ENCODE measurements at places on chromosomes 16 and 17.

GRCh38 chr16:6602405-6602804 is 730.2 kb upstream of the RBFOX1 start:
- DNase-seq: no peak

DNA sequence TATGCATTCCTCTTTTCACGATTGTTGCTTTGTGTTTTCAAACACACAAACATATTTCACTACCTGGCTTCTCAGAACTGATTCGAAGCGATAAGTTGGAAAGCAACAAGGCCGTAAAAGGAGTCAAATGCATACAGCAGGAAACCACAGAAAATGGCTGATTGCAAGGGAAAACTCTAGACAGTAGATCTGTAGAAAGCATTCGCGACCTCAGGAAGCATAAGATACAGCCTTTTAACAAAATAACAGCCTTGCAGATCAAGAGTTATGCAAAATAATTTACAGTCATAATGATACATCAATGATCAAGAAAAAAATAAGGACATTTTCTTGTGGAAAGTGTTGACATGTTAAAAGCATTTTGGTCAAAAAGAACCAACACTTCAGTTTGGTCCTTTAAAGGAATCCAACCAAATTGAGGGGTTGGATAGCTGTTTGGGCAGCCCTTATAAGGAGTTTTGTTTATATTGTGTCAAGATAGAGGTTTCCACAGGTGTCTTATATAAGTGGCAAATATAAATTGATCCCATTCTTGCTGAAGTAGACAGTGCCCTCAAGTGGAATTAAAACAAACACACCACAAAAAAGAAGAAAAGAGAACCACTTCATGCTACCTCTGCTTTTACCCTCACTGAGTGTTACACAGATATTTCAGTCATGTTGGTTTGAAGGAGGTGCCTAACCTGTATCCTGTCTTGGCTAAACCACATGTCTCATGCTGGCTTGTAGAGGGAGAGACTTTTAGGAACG is 5.5 kb downstream of the CYLD start:
- DNase-seq: peak; percentile 40

DNA sequence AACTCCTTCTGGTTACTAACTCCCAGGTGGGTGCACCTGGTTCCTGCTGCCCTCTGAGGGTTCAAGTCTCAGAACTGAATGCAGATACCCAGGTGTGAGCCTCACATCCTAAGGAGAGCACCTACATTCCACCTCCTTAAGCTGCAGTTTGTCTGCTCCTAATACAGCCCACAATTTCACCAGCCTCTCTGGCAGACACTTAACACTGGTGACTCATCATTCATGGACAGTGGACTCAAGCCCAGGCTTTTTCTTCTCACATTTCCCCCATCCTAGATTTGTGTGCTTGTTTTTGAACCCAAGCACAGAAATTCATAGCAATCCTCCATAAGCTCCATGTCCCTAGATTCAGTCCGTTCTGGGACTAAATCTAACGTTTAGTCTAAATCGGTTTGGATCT is 7.0 kb upstream of the MAF start:
- peak; percentile 12 for DNase-seq

DNA sequence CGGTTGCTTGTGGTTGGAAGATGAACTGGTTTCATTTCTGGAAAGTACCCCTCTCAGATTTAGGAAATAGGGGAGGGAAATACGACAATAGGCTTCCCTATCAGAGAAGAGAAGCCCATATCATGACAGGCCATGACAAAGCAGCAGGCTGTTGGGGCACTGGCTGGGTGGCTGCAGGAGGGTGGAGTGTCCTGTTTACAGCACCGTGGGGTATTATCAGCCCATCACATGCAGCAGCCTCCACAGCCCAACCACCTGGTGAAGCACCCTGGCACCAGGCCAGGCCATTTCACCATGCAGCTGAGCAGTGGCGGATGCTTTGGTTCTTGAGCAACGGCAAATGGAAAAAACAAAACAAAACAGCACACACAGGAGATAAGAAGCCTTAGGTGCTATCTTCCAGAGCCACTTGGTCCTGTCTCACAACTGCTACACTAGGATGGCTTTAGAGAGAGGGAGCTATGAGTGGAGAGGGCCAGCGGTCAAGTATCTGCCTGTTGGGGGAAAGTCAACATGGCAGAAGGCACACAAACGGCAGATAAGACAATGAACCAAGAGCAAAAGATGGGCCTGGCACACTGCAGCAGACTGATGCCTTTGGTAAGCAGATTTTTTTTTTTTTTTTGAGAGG is 24.2 kb downstream of the FAM117A start:
- no peak for DNase-seq

DNA sequence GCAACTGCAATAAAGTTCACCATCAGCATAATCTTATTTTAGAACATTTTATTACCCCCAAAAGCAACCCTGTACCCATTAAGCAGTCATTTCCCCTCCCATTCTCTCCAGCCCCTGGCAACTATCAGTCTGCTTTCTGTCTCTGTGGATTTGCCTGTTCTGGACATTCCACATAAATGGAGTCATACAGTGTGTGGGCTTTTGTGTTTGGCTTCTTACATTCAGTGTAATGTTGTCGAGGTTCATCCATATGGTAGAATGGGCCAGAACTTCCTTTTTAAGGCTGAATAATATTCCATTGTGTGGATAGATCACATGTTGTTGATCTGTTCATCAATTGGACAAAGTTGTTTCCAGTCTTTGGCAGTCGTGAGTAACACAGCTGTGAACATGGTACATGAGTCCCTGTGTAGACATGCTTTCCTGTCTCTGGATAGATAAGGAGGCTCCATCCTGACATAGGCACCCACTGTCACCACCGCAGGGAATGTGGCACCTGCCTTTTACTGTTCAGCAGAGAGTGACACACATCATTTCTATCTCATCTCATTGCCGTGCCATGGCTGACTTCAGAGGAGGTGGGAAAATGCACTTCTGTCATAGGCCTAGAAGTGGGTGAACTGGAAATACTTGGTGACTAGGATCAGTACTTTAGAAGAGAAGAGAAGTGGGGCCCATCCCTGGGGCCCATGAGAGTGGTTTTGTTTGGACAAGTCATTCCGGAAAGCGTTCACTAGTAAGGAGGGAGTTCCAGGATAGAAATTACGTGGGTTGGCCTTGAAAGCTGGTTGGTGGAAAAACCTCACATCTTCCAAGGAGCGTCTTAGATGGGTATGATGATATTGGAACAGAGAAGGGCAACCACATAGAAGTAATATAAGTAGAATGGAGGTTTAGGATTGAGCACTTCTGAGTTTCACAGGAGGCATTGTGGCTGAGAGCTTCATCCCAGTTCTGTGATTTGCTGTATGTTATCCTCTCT is 25.8 kb downstream of the EPN2 start:
- no peak for DNase-seq

DNA sequence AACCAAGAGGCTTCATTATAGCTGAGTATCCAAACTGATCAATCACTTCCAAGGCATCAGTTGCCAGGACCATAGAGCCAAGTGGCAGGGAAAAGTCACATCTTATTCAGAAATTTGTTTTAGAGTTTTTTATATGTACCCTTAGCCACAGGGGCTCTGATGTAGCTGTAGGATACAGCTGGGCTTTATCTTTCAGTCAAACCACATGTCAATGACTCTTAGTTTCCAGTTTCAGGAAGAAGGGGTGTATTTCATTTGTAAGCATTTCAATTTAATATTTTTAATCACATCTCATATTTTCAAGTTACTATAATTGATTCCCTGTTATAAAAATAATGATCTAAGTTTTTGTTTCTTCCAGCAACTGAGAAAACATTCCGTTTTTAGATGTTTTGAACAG is 2.9 kb upstream of the FLCN start:
- no peak for DNase-seq

DNA sequence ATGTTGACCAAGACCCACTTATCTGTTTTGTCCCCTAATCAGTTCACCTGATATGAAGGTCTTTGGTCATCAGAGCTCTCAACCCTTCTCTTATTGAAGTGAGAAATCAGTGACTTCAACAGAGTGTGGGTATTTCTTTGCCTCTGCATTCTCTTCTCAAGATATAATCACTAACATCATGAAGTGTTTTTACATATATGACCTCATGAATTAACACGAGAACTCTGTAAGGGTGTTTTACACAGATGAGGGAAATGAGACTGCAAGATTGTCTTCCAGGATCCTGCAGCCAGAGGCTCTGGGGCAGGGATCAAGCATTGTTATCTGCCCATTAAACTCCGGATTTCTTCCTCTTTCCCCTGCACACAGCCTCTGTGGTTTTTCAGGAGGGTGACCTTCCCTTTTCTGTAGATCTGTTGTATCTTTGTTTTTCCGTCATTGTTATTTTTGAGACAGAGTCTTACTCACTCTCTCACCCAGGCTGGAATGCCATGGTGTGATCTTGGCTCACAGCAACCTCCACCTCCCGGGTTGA is 22.7 kb downstream of the LCMT1 start:
- no peak for DNase-seq

- no peak for DNase-seq
These were observed 215.5 kb upstream of the RPL38 start for GRCh38 chr17:73987845-73988509.

DNA sequence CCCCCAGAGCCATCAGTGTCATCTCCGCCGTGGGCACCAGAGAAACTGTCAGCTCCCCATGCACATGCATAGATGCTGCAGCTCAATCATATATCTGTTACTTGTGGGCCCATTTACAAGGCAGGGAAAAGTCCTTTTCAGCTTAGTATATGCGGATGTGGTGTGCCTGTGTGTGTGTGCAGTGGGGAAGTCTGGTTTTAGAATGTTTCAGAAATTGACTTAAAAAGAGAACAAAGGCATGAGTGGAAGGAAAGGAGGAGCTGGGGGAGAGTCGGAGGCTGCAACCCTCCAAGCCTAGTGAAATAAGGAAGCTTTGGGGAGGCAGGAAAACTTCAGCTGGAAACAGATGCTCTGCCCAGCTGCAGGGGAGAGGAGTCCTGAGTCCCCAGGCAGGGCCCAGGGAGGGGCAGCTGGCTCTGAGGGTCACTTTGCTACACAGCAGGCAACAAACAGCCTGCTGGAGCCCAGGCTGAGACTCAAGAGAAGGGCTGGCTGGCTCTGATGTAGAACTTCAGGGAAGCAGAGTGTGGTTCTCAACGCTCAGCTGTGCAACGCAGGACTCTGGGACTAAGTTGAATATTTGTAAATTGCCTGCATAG is 11.1 kb upstream of the CD300LD start:
- no peak for DNase-seq

DNA sequence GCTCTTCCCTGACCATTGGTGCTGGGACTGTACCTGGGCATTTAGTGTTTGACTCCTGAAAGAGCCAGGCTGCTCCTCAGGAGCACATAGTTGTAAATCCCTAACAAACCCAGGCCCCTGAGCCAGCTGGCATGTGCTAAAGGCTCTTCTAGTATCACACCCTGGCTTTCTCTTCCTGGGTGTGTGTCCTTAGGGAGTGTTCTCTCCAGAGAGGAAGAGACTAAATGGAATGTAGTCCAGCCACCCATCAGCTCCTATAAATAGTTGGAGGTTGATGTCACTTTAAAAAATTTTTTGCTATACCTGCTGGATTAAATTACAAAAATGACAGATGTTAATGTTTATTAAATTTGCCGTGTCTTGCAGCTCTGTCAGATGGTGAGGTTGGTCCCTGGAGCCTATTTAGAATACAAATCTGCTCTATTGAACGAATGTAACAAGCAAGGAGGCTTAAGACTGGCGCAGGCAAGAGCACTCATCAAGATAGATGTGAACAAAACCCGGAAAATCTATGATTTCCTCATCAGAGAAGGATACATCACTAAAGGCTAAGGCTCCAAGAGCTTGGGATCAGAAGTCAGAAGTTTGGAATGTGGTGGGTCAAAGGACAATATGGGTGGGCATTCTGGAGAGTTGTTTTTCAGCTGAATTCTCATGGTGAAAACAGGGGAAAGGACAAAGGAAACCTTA is 13.1 kb upstream of the DUSP14 start:
- DNase-seq: no peak

- no peak for DNase-seq
These were observed 2.9 kb downstream of the C17orf67 start for GRCh38 chr17:56830726-56831368.

- peak; percentile 96 for DNase-seq
These were observed at the start of gene NSRP1 for GRCh38 chr17:30116661-30117551. TSS of gene NSRP1 (plus strand) at chr17:30116816. CDS start at chr17:30116844, 28 bp downstream.

- no peak for DNase-seq
These were observed 5.6 kb downstream of the CIAO3 start for GRCh38 chr16:734981-735881.

GRCh38 chr17:75875182-75875939 is 3.0 kb downstream of the TRIM47 start:
- no peak for DNase-seq

- no peak for DNase-seq
These were observed 13.8 kb downstream of the CASKIN2 start for GRCh38 chr17:75501378-75502071.

DNA sequence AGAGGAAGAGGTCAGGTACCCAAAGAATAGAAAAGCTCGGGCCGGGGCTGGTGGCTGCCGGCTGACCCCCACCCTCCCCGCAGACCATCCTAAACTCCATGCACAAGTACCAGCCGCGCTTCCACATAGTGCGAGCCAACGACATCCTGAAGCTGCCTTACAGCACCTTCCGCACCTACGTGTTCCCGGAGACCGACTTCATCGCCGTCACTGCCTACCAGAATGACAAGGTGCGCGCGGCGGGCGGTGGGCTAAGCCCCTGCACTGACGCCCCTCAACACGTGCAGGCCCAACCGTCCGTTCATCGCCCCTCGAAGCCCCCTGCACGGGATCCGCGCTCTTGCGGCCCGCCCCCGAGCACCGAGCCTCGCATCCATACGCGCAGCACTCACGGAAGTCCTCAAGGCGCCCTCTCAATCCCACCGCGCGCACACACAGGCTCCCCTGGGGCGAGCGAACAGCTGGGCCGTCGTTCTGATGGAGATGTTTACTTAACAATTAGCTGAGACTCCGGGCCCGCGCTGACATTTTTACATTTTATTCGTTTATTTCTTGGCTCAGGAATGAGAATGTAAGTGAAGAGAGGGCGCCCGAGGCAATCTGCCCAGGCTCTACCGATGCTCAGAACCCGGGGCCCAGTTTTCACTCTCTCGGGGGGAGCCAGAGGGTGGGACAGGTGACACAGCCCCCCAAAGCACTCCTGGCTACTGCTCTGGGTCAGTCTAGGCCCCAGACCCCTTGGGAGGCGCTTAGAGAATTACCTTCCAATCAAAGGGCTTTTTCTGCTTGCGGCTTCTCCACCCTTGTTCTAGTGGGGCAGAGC is 3.5 kb downstream of the TBX2 start:
- no peak for DNase-seq

- no peak for DNase-seq
These were observed 11.1 kb downstream of the G6PC3 start for GRCh38 chr17:44081681-44082080.

All from RKO (cell line).